RPMI7951 (cell line): ENCODE measurements at places on chromosomes 3 and 15. TPM values are rescaled to one million over a fixed set of nuclear protein-coding genes. Genes with fewer than 3 reads are reported as not detected.

Gene TF
- 0.96 TPM in 1 of 2 replicates, not detected in the other for total RNA-seq

Gene LIPC
- total RNA-seq: not detected in 2 replicates

Gene SLC4A7
- 29.6 and 32.1 TPM in 2 replicates for total RNA-seq

Gene LRRC31
- not detected in 2 replicates for total RNA-seq

Gene KNL1
- 69.5 and 90.1 TPM in 2 replicates for total RNA-seq

Gene GRM7
- total RNA-seq: not detected in 2 replicates

Gene DTWD1
- 58.5 and 60.3 TPM in 2 replicates for total RNA-seq

Gene GOLGA6B
- not detected in 2 replicates for total RNA-seq

Gene GP5
- not detected in 2 replicates for total RNA-seq

Gene FBXW12
- total RNA-seq: not detected in 2 replicates

Gene UROC1
- not detected in 2 replicates for total RNA-seq

Gene ILDR1
- total RNA-seq: not detected in 2 replicates

Gene NR2F2
- total RNA-seq: 13.2 and 18.7 TPM in 2 replicates

Gene DNAJC17
- total RNA-seq: 36.3 and 36.9 TPM in 2 replicates
